ENCODE measurements at places on chromosomes 5 and 9.

GRCh38 chr9:90972057-90972456 lies 170.4 kb downstream of the SYK start:
- no peak for DNase-seq

DNA sequence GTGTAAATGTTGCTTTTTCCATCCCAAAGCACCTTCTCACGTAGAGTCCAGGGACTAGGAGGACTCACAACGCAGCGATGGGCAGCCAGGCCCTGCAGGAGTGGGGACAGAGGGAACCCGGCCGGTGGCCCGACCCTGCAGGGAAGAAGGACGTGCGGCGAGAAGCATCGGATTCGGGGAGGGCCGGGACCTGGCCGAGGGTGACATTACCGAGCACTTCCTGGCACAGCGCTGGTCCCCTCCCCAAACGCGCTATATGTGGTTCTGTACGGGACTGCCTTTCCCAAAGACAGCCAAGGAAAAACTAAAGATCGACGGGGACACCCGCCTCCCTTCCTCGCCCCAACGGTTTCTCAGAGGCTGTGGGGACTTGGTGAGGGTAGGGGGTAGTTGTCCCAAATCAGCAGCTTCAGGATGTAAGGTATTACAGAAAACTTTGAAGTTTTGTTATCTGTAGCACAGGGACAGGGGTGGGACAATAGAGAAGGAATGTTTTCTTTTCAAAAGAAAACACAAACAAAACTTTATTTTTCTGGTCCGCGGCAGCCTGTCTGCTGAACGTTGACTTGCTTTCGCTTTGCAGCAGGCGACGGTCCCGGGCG lies 887 bp upstream of the MAP3K1 start:
- DNase-seq, result peak; percentile 65

DNA sequence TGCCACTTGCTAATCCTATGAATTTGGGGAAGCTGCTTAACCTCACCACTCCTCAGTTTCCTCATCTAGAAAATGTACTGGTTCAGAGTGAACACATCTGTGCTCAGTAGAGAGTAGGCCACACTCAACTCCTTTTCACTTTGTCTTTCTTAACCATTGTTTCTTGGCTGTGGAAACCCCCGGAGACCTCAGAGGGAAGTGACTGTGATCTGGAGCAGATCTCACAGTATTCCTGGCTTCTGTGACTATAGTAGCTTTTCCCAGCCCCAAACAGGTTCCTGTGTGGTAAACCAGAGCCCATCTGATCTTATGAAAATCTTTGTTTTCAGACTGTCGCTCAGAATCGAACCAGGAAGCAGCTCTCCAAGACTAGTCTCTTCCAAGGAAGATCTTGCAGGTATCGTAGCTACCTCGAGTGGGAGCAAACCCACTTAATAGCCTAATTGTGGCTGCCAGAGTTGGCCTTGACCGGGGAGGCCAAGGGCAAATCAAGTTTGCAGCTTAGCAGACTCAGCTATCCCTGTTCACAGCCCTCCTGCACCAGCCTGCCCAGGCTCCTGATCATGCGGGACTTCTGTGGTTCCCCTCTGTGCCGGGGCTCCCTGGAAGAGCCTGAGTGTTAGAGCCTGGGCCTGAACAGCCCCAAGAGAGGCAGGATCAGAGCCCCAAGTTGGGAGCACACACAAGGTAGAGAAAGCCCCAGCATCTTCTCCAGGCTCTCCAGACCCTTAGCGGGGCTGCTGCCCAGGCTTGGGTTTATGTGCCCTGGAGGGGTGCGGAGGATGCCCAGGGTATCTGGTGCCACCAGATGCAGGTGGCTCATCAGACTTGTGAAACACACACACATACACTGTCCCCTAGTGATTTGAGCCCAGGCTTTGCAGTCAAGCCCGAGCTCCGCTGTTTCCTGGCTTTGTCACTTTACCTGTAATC lies 52.2 kb upstream of the ANGPTL2 start:
- peak; percentile 34 for DNase-seq

GRCh38 chr9:92534674-92535073 lies 1.1 kb downstream of the ECM2 start:
- no peak for DNase-seq

DNA sequence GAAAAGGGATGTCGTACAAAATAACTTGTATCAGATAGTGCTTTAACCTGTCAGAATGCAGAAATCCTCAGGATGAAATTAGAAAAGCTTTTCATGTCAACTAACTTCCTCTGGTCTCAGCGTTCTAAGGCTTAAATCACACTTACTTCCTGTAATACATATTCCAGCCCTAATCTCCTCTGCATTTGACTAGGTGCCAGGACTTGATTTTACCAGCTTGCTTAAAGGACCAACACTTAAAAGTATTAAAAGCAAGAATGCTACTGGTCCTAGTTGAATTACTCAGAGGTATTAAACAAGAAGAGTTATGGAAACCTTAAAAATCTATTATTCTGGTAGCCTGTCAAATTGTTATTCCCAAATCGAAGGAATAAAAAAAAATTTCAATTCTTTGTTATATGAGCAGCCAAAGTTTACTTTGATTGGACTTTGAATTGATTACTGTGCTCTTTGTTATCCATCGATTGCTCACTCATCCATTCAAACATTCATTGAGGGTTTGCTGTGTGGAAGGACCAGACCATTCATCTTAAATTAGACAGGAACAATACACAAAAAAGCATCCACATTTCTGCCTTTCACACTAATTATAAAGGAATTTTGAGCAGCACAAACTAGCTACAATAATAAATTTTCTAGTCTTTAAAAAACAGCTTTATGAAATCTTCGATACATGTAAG lies 108.7 kb downstream of the MUSK start:
- no peak for DNase-seq

- no peak for DNase-seq
Measured at GRCh38 chr9:116939161-116939560, 252.1 kb downstream of the TRIM32 start.

DNA sequence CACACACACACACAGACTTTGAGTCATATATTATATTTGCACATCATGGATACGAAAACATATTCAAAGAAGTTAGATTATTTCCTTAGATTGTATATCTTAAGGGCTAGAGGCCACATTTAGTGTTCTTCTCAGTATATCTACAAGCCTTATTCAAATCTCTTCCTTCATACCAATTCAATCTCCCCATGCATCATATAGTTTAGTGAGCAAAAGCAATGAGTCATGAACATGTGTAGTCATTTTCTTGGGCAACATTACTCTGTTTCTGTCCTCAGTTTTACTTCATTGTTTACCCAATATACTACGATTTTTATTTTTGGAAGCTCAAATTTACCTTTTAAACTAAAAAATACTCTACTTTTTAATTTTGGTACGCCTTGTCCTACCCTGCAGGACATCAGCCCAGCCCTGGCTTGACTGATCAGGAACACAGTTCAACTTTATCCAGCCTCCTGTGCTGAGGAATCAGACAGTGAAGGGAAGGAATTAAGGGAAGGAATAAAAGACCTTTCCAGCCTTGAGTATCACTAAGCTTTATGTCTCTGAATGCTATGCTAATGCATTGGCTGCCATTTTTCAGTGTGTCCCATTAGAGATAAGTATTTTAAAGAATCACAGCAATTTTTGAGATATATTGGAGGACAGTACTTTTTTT lies 101.7 kb upstream of the FST start:
- DNase-seq, result no peak

DNA sequence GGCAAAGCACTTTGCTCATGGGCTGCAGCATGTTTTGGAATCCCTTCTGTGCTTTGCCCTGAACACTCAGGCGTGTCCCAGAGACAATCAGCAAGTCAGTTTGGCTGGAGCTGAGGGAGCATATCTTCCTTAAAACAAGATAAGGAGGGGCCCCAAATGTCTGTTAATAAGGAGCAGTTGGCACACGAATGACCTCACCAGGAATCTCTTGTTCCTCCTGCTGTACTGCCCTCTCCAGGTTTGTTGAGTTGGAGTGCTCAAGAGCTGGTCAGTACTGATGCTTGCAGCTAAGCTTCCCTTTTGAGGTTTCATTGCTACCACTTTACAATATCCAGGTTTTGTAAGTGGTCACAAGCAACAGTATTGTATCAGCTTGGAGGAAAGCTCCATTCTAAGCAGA lies 101.3 kb upstream of the EGFLAM start:
- no peak for DNase-seq

DNA sequence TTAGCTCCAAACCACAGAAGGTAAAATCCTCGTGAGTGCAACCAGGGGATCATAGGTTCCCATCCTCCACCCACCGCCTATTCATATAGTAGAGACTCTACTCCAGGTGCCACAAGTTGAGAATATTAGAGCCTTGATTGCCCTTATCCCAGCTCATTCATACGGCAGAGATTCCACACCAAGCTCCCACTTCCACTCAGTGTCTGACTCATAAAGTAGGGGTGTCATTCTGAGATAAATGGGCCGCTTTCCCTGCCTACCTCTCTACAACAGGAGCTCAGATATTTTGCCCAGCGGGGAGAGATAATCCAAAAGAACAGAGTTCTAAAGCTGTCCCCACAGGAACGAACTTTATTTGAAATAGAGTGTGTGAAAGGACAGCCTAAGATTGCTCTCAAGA lies 9.4 kb downstream of the SLC22A4 start:
- no peak for DNase-seq

DNA sequence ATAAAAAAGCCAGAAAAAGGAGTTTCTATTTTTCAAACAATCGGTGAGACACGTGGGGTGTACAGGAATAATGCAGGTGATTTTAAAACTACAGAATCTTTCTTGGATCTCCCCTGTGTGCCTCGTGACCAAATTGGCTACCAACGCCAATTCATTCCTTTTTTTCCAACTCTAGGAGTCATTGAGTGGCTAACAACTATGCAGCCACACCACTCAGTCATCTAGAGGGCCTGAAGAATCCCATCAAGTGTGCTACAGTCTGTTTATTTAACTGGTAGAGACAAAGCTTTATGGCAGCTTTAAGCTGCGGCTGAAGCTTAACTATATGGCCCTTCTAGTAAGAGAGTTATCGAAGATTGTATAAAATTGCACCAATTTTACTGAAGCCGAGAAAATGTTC lies 113.1 kb upstream of the NIPBL start:
- no peak for DNase-seq

GRCh38 chr5:79301046-79301712 lies 65.2 kb downstream of the JMY start:
- no peak for DNase-seq

- DNase-seq, result no peak
Measured at GRCh38 chr5:170408226-170408625, 19.1 kb upstream of the KCNMB1 start.

DNA sequence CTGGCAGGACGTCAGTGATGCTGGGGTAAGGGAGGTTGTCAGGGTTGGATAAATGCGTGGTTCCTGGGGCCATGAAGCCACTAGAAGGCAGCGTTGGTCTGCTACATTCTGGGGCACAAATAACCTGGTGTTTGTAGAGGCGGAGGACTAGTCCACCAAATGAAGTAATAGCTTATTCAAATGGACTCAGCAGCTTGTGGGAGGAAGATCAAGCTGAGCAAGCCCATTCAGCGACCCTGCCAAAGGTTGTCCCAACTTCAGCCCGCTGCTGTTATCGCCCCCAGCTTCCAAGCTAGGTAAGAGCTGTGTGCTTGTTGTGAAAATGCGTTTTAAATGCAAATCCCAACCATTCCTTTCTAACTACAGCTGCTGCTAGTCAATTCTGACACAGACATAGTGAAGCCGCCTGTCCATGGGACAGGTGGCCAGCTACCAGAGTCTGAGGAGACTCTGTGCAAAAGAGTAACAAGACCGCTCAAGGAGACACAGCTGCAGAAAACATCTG lies 7.6 kb upstream of the FAM240B start:
- DNase-seq, result no peak

- DNase-seq, result no peak
Measured at GRCh38 chr5:165328846-165329245, 1823.4 kb downstream of the MAT2B start.
